ENCODE measurements at places on chromosomes 12 and 14. TPM values are rescaled to one million over a fixed set of nuclear protein-coding genes. Genes with fewer than 3 reads are reported as not detected.

The ACOT6 gene
- not detected for total RNA-seq

The ASB2 gene
- 12.3 TPM for total RNA-seq

The MCRS1 gene
- total RNA-seq = 89.8 TPM

The CLEC6A gene
- total RNA-seq = not detected

The RNF212B gene
- total RNA-seq = not detected

The CFAP251 gene
- total RNA-seq = 2.9 TPM

The SDR9C7 gene
- not detected for total RNA-seq

The IGF1 gene
- total RNA-seq = 0.05 TPM

The TAMALIN gene
- total RNA-seq = 5.4 TPM

The TAS2R42 gene
- total RNA-seq = not detected

The PLEKHG7 gene
- total RNA-seq = not detected

The ENDOU gene
- total RNA-seq = not detected

The NPFF gene
- 1.9 TPM for total RNA-seq

The TMEM117 gene
- total RNA-seq = 5.0 TPM

The TMEM119 gene
- total RNA-seq = not detected

The INHBC gene
- total RNA-seq = not detected

The LDHB gene
- total RNA-seq = 590 TPM

The BEGAIN gene
- not detected for total RNA-seq

The WNT1 gene
- not detected for total RNA-seq

The JKAMP gene
- total RNA-seq = 38.2 TPM

The C14orf132 gene
- not detected for total RNA-seq

The LRP1 gene
- 0.45 TPM for total RNA-seq

The KCNK10 gene
- not detected for total RNA-seq

The GOLGA3 gene
- total RNA-seq = 118 TPM

The MYO1H gene
- total RNA-seq = not detected

The FLRT2 gene
- total RNA-seq = 0.25 TPM

The TBX5 gene
- total RNA-seq = not detected

The DLST gene
- total RNA-seq = 136 TPM

The KRT85 gene
- total RNA-seq = not detected

The ASCL1 gene
- total RNA-seq = not detected

Data from natural killer cell treated with Interleukin-12 subunit alpha and Interleukin-12 subunit beta and Interleukin-15 and Interleukin-18, amount 100 ng/mL, for 72 hours (primary cell).